Left lung (tissue), 14 donors: ENCODE measurements at places on chromosomes 11 and 22. TPM values are rescaled to one million over a fixed set of nuclear protein-coding genes. Genes with fewer than 3 reads are reported as not detected.

DNA sequence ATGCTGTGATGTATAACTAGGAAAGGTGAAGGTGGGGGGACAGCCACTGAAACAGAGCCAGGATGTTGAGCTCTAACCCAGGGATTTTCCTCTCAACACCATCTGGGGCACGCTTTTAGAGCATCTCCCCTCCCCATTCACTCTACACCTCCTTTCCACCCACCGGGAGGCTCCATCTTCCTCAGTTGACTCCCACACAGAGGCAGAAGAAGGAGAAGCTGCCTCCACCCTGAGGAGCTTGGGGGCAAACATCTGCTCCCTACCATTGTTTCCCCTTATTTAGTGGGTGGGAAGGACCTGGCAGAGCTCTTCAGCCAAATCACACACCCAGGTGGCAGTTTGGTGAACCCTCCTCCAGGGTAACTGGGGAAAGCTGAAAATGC, 50.0 kb upstream of the ADA2 start:
- no peak overlapping the region for H3K27ac ChIP-seq
- H3K4me3 ChIP-seq = no peak overlapping the region
- no peaks in the 10 kb centered on the region for H3K4me1 ChIP-seq
- DNase-seq = no peak
- no peaks in the 10 kb centered on the region for H3K27me3 ChIP-seq

GRCh38 chr11:44631831-44632230, 66.4 kb downstream of the CD82 start:
- no peak overlapping the region for H3K4me3 ChIP-seq
- no peak for DNase-seq
- no peaks in the 10 kb centered on the region for H3K36me3 ChIP-seq
- no peaks in the 10 kb centered on the region for H3K27me3 ChIP-seq

DNA sequence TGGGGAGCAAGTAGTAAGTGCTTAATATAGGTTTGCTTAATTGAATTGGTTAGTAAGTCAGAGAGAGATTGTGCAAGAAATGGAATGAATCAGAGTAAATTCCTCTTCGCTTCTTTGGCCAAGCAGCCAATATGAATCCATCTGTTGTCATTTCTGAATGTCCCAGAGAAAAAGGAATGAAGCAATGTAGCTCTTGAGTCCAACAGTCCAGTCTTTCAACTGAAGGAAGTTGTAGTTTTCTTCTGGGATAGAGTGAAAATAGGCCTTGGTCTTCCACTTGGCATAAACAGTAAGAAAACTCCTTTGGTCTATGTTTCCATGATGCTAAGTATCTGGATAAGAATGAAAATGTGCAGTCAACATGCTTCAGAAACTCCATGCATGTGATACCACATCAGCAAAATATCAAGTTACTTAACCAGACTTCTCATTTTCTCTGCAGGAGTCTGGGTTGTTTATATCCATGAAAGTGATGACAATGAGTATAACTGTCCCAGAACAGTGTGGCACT, 1.8 kb upstream of the FIBIN start:
- no peaks in the 10 kb centered on the region for H3K36me3 ChIP-seq
- peaks cover 20% of the 10 kb centered on the region for H3K27me3 ChIP-seq
- no peak overlapping the region for H3K4me3 ChIP-seq
- H3K4me1 ChIP-seq = no peaks in the 10 kb centered on the region
- DNase-seq = no peak

DNA sequence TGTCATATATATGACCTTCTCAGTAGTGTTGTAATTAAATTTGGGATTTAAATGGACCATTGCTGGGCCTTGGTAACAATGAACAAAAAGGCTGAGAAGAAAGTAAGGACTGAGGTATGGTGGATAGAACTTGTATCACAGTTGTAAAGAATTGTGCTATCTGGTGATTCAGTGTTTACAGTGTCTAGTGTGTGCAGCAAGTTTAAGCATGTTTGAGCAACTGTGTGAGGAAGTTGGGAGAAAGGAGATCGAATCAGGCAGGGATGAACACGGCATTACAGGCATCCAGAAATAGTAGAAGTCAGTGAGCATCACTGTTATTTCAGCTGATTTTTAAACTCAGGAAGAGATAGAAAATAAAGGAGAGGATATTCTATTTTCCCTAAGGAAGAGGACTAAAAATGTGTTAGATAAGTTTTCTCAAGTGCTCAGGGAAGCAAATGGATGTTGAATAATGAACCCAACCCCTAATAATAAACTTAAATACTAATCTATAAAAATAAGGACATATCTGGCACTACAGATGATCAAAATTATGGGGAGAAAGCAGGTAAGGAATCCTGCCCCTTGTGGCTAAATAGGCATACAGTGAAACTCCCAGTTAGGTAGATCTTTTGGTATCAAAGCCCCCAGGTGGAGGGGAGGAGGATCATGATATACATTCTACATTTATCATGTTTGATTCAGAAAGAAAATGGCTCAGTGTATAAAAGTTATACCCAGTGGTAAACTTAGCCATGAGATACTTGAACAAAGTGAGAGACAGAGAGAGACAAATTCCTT, 361.0 kb upstream of the ANO3 start:
- no peak for DNase-seq
- no peaks in the 10 kb centered on the region for H3K36me3 ChIP-seq
- no peaks in the 10 kb centered on the region for H3K4me1 ChIP-seq

DNA sequence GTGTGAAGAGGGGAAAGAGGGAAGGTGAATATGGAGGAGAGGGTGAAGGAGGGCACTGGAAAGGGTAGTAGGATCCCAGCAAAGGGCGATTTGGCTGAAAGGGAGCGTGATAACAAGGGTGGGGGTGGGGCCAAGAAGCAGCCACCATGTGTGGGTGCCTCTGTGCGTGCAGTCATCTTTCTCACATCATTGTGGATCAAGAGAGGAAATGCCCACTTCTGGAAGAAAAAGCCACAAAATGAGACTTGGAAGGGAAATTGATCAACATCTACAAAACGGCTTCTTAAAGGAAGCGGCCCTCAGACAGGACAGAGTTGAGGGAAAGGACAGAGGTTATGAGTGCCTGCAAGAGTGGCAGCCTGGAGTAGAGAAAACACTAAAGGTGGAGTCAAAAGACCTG, 1.2 kb upstream of the CXCR5 start:
- H3K27ac ChIP-seq = no peak overlapping the region
- no peaks in the 10 kb centered on the region for H3K36me3 ChIP-seq
- H3K27me3 ChIP-seq = no peaks in the 10 kb centered on the region
- DNase-seq = no peak

DNA sequence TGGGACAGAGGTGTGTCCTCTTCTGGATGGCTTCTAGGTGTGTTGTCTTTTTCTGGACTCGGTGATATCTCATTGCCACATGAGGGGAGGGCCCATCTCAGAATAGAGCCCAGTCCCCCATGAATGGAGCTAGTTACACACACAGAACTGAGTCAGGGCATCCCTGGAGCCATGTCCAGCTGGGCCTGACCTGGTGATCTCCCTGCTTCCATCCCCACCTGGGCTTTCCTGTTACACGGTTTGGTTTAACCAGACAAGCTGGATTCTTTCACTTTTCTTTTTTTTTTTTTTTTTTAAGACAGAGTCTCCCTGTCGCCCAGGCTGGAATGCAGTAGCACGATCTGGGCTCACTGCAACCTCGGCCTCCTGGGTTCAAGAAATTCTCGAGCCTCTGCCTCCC, 6.1 kb upstream of the A4GALT start:
- no peak overlapping the region for H3K27ac ChIP-seq
- DNase-seq = no peak
- peaks cover 23% of the 10 kb centered on the region for H3K27me3 ChIP-seq
- H3K4me3 ChIP-seq = no peak overlapping the region
- H3K4me1 ChIP-seq = no peaks in the 10 kb centered on the region

DNA sequence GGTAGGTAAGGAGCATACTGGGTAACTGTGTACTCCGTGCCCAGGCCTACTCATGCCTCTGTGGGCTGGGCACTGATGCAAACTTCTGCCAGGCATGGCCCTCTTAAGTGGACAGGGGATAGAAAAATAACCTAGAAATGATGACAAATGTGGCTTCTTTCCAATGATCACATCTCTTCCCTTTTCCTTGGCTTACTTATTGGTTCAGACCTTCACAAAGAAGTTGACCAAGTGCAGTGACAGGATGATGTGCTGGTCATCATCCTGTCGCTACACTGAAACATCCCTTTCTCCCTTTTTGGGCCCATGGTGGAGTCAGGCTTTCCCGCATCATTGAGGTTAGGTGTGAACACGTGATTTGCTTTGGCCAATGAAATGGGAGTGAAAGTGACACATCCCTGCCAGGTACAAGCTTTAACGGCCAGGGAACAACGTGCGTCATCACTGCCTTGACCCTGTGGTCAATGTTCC, 31.8 kb upstream of the APOBEC3A start:
- H3K27ac ChIP-seq = no peak overlapping the region
- no peaks in the 10 kb centered on the region for H3K36me3 ChIP-seq
- H3K27me3 ChIP-seq = peaks cover 57% of the 10 kb centered on the region
- peaks cover 27% of the 10 kb centered on the region for H3K4me1 ChIP-seq

The CNGA4 gene
- polyA plus RNA-seq = 2.5 TPM
